Skeletal muscle cell (primary cell): ENCODE measurements at places on chromosomes 1 and 21.

- no peak for DNase-seq
Observed at GRCh38 chr1:159211331-159212136, 6.9 kb downstream of the ACKR1 start.

GRCh38 chr1:208944981-208945451 is 638.5 kb upstream of the CAMK1G start:
- no peak for DNase-seq

GRCh38 chr21:41816583-41817165 is 49.8 kb upstream of the RIPK4 start:
- DNase-seq: peak; percentile 5

- no peak for DNase-seq
Observed at GRCh38 chr1:6960291-6960811, 175.1 kb downstream of the CAMTA1 start.

GRCh38 chr1:3027611-3028371 is 6.5 kb downstream of the ACTRT2 start:
- no peak for DNase-seq

DNA sequence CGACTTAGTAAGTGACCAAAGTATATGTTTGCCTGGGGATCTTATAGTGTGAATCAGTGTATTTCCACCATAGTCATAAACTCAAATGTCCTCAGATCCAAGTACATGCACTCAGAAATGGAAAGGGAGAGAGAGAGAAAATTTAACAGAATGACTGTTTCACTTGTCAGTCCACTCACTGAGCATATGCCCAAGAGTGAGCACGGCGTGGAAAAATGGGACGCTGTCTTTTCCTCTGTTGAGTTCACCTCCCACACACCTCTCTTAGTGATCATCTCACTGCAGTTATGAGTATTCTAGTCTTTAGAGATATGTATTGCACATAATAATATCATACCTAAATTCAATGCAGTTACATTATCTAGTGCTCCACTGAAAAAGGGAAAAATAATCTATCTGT is 156.8 kb upstream of the PRMT6 start:
- DNase-seq: no peak
